ENCODE measurements at places on chromosomes 4 and X. TPM values are rescaled to one million over a fixed set of nuclear protein-coding genes. Genes with fewer than 3 reads are reported as not detected.
A peak's percentile ranks its signal among the peaks of the same experiment; 100 is the strongest.

GRCh38 chr4:138225477-138225876 lies 16.7 kb downstream of the SLC7A11 start:
- H3K36me3 ChIP-seq, result no peaks in the 10 kb centered on the region
- no peaks in the 10 kb centered on the region for H3K4me1 ChIP-seq
- H3K27ac ChIP-seq, result no peak overlapping the region

- H3K4me1 ChIP-seq, result no peaks in the 10 kb centered on the region
- no peaks in the 10 kb centered on the region for H3K27me3 ChIP-seq
- DNase-seq, result no peak
- H3K4me3 ChIP-seq, result no peak overlapping the region
Measured at GRCh38 chrX:112738347-112739033, 58.8 kb upstream of the LHFPL1 start.

DNA sequence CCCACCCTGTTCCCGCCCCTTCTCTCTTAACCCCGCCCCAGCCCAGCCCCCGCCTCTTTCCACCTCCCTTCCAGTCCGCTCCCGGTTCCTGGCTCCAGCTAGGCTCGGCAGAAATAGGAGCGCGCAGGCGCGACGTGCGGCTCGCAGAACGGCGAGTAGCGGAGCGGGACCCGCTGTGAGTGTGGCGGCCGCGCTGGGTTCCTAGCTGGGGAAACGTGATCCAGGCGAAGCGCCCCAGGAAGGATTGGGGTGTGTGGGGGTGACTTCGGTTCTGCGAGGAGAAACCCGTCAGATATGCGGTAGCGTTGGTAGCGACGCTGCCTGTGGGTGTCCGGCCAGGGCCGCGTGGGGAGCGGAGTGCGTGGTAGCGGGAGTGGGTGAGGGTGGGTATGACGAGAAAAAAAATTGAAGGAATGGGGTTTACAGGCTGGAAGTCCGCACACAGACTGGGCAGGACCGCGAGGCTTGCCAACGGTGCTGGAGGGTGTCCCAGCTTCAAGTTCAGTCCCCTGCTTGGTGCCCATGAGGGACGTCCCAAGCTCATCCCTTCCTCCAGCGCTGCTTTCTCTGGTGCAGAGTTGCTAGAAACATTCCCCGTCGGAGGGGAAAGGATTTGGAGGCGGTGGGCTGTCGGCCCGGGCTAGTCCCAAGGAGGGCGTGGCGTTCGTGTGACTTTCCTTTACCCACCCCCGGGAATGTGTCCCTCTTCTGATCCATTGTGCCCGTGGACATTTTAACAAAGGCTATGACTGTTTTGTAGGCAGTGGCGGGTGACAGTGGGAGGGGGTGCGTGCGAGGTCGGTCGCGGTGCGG lies at the start of gene PRRG1:
PRRG1 (plus strand) TSS at position 144 of the 813 bp plus-strand sequence. CDS start 56,886 bp downstream, outside the sequence.
- DNase-seq, result peak; percentile 89
- no peaks in the 10 kb centered on the region for H3K36me3 ChIP-seq
- H3K4me1 ChIP-seq, result no peaks in the 10 kb centered on the region
- H3K4me3 ChIP-seq, result peak within 1 kb of the TSS; percentile 60

DNA sequence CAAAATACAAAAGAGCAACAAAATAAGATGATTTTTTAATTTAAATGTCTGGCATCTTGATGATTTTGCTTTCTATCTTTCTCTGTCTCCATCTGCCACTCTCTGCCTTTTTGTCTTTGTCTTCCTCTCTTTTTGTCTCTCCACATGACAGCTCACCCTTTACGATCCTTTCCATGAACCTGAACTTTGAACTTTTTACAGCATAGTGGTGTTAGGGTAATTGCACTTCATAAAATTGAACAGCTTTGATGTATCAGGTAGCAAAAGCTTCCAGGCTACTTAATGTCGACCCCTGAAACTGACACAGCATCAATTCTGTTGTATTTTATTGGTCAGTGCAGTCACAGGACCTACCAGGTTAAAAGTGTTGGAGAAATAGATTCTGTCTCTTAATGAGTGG lies 1517.0 kb downstream of the ADGRL3 start:
- H3K27me3 ChIP-seq, result no peaks in the 10 kb centered on the region
- no peak overlapping the region for H3K27ac ChIP-seq
- no peaks in the 10 kb centered on the region for H3K36me3 ChIP-seq
- H3K4me1 ChIP-seq, result no peaks in the 10 kb centered on the region

GRCh38 chrX:85223359-85223758 lies 20.2 kb downstream of the SATL1 start:
- H3K4me1 ChIP-seq, result no peaks in the 10 kb centered on the region
- no peak overlapping the region for H3K27ac ChIP-seq
- H3K36me3 ChIP-seq, result no peaks in the 10 kb centered on the region
- H3K4me3 ChIP-seq, result no peak overlapping the region

DNA sequence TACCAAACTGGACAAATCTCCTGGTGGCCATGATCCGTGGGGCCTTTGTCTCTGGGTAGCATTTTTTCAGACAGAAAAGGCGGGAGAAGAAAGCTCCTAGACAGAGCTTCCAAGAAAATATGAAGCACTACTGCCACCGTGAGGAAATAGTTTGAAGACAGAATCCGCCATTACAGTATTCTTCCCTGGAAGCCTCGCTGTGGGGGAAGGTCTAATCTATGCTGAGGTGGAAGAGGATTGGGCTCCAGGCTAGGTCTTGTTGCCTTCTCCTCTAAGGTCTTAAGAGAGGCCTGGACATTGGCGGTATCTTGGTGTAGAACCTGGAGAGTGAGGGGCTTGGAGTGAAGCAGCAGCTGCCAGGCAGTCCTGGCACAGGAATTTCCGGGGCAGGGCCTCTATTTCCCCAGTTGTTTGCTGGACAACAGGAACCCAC lies 218.9 kb downstream of the OR13H1 start:
- DNase-seq, result no peak
- no peak overlapping the region for H3K4me3 ChIP-seq
- H3K27ac ChIP-seq, result no peak overlapping the region
- H3K4me1 ChIP-seq, result no peaks in the 10 kb centered on the region
- no peaks in the 10 kb centered on the region for H3K36me3 ChIP-seq
- no peaks in the 10 kb centered on the region for H3K27me3 ChIP-seq

The NEUROG2 gene
- not detected for total RNA-seq

All from upper lobe of right lung (tissue), 1 donor.